ENCODE measurements at places on chromosomes 3 and 15.

DNA sequence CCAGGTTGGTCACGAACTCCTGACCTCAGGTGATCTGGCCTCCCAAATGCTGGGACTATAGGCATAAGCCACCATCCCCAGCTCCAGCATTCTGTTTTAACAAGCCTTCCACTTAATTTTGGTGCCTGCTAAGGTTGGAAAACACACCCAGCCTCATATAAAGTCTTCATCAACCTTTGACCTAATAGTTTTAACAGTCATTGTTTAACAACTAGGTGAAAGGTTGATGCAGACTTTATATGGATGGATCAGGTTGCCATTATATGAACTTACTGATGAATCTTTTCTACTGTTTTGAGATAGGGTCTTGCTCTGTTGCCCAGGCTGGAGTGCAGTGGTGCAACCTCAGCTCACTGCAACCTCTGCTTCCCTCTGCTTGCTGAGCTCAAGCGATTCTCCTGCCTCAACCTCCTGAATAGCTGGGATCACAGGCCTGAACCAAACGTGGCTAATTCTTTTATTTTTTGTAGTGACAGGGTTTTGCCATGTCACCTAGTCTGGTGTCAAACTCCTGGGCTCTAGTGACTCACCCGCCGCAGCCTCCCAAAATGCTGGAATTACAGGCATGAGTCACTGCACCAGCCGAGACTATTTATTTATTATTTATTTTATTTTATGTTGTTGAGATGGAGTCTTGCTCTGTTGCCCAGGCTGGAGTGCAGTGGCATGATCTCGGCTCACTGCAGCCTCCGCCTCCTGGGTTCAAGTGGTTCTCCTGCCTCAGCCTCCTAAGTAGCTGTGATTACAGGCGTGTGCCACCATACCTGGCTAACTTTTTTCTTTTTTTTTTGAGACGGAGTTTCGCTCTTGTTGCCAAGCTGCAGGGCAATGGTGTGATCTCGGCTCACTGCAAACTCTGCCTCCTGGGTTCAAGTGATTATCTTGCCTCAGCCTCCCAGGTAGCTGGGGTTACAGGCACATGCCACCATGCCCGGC lies 3.1 kb upstream of the RPAP1 start:
- DNase-seq, result no peak

DNA sequence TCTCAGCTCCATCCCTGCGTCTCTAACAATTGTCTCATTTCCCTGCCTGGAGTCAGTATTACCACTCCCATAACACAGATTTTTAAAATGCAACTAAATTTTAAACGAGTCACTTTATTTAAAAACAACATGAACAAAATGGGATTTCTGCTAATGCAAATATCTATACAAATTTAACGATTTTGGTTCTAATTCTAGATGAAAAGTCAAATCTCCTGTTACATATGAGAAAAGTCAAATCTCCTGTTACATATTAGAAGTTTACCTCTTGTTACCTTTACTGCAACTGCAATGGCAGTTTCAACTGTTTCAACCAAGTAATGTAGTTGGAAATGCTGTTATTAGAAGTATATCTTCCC lies 578 bp upstream of the RPL39L start:
- no peak for DNase-seq

GRCh38 chr3:49161808-49162530 lies 4.2 kb downstream of the CCDC71 start:
- DNase-seq, result no peak

GRCh38 chr3:135051409-135051973 lies 256.4 kb downstream of the EPHB1 start:
- no peak for DNase-seq

DNA sequence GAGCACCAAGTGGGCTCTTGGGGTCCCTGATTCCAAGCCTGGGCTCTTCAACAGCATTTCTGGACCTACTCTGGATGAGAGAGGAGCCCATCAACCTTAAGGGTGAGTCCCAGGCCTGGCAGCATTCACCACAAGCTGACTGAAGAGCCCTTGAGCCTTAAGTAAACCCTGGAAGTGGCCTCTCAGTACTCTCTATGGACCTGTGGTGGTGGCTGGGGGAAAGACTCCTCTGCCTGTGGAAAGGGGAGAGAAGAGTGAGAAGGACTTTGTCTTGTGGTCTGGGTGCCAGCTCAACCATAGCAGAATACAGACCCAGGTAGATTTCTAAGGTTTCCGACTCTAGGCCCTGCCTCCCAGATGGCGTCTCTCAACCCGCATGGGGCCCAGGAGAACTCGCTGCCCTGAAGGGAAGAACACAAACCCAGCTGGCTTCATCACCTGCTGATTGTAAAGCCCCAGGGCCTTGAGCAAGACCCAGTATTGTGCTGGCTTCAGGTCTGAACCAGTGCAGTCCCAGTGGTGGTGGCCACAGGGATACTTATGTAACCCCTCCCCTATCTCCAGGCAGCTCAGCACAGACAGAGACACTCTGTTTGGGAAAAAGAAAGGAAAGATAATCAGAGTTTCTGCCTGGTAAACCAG lies 71.4 kb downstream of the TFDP2 start:
- no peak for DNase-seq
